ENCODE measurements at places on chromosomes 2 and 18.

GRCh38 chr2:189542145-189542882 lies 38.3 kb downstream of the SLC40A1 start:
- DNase-seq = no peak

DNA sequence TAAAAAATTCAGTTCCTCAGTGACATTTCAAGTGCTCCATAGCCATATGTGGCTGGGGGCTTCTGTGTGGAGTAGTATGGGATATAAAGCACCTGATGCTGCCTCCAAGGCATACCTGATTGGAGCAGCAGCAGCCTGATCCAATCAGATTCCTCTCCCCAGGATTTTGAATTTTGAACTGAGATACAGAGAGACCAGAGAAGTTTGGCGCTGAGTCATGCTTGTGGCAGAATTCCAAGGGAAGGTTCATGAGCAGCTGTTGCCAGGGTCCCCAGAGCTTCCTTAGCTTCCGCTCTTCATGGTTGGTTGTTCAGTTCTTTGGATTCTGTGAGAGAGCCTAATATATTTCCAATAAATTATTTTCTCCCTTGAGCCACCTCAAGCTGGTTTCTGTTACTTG lies 29.0 kb upstream of the CFAP36 start:
- DNase-seq = no peak

DNA sequence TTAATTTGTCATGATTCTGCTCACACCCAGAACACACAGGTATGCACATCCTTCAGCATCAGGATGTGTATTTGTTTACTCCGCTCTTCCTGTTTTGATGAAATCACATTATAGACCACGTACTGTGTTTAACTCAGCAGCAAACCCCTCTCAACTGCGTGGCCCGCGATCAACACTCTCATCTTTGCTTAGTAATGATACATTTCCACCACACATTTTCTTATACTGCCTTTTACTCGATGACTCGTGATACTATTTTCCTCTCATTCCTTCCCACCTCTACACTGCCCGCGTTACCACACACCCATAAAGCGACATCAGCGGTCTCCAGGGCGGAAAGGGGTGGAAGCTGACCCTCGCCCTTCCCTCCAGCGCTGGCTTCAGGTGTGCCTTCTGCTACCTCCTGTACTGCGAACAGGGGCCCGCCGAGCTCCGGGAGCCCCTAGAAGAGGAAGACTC lies 1.3 kb downstream of the NETO1 start:
- DNase-seq = no peak

GRCh38 chr2:160791884-160792283 lies 298.3 kb upstream of the RBMS1 start:
- DNase-seq = no peak

DNA sequence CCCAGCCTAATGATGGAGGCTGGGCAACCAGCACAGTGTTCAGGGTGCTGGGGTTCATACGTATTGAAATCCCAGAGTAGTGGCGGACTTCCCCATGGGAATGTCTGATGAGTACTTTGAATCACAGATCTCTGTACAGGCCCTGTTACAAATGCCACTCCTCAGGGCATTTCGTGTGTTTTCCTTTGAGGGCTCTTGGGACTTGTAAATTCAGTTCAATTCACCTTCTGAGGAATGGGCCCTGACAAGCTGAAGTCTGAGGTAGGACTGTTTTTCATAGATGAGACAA lies 288 bp upstream of the RDH14 start:
- no peak for DNase-seq

- no peak for DNase-seq
Observed at GRCh38 chr2:70959271-70959761, 19.1 kb upstream of the ANKRD53 start.

DNA sequence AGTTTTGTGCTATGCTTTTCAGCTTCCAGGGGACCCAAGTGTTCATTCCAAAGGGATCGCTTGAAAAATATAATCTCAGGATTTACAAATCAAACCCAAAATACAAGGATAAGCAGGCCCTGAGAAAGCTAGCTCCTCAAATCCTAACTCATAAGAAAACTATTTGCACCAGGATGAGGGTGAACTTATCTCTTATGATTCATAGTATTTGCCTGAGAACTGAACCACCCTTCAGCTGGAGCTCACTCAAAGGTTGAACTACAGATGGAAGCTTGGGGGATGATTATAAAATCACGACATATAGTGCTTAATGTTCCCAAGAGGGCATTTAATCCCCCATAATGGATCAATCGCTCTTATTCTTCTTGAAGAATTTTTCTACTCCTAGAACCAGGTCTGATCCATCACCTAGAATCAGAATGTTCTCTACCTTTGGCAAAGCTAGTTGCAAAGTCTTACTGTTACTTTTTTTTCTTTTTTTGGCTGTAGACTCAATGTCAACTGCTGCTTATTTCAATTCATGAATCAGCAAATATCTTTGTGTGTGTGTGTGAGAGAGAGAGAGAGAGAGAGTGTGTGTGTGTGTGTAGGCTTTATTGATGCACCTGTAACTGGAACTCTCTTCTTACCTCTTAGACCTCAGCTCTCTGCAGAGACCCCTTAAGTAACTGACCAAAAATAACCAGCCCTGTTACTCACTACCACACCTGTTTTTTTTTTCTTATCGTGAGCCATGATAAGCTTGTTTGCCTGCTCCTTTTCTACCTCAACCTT lies 44.8 kb downstream of the ARL4C start:
- DNase-seq = no peak

- no peak for DNase-seq
Observed at GRCh38 chr2:119856469-119856901, 96.8 kb downstream of the PTPN4 start.

DNA sequence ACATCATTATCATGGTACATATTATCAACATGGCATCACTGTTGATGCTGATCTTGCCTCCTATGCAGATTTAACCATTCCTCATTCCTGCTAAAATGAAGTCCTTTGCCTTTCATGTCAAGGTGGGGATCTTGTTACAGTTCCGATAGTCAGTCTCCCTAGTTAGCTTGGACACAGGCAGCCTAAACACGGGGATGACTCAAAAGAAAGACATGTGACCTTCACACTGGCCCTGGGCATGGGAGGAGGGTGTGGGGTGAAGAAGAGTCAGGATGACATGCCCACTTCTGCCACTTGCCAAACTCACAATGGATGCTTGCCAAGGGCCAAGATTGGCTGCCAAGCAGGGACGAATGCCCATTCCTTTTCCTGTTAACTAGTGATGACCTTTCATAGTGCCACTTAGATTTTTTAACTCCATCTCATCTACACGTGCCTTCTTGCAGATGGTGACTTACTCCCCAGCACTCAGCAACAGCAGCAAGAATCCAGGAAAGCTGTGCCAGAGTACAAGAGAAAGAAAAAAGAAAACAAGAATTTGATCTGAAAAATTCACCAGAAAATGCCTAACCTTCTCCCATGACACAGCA lies 13.9 kb upstream of the SLC1A4 start:
- no peak for DNase-seq

- no peak for DNase-seq
Observed at GRCh38 chr2:75565472-75566462, 5.0 kb upstream of the EVA1A start.

DNA sequence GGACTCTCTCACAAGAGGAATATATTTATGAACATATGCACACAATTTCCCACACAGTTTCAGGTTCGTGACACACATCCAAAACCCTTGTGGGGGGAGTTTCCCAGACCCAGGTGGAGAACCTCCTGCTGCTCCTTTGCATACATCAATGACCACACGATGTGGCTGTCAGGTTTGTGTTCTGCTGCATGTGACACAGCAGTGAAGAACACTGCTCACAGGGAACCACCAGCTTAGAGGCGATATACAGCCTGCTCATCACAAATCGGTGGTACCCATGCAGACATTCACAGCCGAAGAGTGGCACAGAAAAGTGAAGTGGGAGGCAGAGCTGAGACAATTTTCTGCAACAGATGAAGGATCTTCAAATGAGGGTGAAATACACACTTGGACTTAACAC lies 175.6 kb upstream of the ZFP36L2 start:
- peak; percentile 50 for DNase-seq

DNA sequence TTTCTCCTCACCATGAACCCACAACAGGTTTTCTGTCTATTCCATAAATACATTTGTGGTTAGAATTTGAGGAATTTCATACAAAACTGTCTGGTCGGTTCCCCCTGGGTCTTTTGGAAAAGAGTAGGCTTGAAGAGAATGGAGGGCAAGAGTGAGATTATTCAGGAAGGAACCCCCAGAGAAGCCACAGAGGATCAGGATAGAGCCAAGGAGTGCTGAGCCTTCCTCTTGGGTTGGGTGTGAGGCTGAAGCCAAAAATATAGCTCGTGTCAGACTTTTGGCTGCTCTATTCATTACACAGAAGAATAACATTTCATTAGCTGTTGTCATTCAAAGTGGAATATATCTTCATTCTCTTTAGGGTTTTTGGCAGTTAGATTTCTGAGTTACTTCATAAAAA lies 45.9 kb upstream of the YES1 start:
- no peak for DNase-seq

- no peak for DNase-seq
Observed at GRCh38 chr2:104654811-104655210, 199.1 kb upstream of the POU3F3 start.

- DNase-seq = no peak
Observed at GRCh38 chr2:121640380-121641316, 8.6 kb downstream of the CLASP1 start.

DNA sequence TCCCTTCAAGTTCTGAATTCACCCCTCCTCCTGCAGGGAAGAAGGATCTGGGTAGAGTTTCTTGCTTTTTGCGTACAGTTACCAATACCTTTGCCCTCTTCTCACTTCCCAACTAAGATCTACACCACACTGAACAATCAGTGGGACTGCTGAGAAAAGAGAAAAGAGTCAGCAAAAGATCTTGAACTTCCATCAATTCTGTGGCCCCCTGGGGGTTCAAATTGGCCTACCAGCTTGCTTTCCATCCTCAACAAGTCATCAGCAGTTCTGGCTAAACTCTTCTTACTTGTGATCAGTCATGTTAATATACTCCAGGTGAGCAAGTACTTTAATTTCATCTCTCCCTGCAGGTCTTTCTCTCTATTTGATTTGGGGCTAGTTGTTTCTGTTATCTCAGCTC lies 739.3 kb upstream of the LRRTM4 start:
- DNase-seq = no peak

DNA sequence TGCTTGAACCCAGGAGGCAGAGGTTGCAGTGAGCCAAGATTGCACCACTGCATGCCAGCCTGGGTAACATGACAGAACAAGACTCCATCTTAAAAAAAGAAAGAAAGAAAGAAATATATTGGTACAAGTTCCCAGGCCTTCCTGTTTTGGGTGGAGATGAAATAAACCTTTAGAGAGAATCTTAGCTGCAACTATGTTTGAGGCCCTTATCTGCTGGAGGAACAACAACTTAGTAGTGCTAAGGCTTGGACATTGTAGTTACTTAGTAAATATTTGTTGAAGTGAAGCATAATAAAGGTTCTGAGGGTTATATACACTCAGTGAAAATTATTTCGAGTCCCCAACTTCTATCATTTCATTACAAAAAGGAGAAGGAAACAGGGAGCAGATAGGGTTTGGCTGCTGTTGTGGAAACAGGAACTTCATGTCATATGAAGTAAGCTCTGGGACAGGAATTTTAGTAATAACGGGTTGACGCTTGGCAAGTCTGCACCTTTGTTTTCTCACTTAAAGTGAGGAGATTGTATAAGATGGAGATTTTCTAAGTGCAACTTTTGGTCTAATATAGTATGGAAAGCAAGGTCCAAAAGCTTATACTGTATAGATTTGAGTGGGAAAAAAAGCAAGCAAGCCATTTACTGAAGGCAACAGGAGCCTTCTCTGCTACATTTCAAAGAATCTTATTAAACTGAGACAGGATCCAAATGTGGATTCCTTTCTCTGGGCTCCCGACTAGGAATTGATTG lies 40.0 kb upstream of the AGPS start:
- DNase-seq = no peak

DNA sequence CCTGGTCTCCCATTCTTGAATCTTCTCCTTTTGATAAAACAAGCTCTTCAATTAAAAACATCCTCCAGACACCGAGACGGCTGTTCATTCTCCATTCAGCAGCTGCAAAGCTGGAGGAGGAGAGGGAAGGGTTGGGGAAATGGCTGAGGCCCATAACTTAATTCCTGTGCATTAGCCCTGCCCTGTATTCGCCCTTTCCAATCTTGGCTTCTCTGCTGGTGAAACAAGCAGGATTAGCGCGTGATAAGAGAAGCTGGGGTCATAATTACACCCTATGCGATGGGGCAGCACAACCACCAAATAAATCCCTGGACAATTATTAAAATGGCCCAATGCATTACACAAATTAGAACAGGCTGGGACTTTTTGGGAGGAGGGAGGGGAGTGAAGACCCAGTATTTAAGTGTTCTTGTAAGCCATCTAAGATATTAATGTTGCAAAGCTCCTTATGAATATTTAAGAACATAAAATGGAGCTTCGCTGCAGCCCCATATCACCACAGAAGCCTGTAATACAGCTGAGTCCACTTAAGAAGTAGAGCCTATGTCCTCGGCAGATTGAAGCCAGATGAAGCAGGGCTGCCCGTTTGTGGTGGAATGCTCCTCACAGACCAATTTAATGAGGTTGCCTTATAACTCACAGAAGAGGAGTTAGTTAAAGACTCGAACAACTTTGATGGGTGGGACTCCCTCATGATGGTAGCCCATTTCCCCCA lies 176.6 kb upstream of the SKOR2 start:
- DNase-seq = no peak

DNA sequence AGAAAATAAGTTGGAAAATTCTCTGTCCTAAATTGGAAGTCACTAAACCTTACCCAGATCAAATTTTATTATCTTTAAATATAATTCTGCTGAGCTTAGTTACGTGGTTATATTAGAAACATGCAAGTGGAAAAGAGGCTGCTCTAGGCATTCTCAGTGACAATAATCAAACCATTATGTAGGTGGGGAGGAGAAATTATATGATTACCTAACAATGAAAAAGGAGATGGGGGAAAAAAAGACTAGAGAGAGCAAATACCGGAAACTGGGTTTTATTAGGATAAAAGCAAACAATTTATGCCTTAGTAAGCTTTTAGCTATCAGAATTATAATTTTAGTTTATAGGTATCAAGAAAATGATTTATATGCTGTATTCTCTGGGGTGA lies 53.2 kb downstream of the PHLPP1 start:
- no peak for DNase-seq

DNA sequence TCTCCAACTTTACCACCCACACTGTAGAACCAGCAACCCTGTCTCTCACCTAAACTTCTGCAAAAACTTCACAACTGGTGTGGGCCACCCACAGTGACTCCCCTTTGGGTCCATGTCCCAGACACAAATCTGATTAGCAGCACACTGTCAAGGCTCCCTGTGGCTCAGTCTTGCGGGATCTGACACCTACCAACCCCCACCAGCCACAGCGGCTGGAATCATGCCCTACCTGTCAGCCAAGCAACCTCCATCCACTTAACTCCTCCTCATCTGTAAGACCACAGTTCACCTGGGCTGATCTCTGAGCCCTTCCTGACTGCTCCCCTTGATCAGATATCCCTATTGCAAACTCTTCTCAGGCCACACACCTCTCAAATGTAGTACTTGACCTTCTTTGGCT lies 14.6 kb downstream of the TCF4 start:
- DNase-seq = no peak

- DNase-seq = peak; percentile 76
Observed at GRCh38 chr2:240556553-240557100, 1.2 kb downstream of the ANKMY1 start.

GRCh38 chr2:187093771-187094412 lies 244.9 kb upstream of the ZSWIM2 start:
- DNase-seq = no peak

GRCh38 chr2:137233091-137233490 lies 467.7 kb downstream of the THSD7B start:
- DNase-seq = no peak
